Stimulated activated CD4-positive, alpha-beta T cell treated with anti-CD3 and anti-CD28 coated beads, Interleukin-2, amount 100 ng/mL, for 48 hours (primary cell): ENCODE measurements at places on chromosomes 7 and 10.

- DNase-seq, result no peak
Measured at GRCh38 chr10:74822521-74823089, 3.8 kb upstream of the KAT6B start.

- DNase-seq, result no peak
Measured at GRCh38 chr7:132270517-132270916, 305.8 kb downstream of the PLXNA4 start.

DNA sequence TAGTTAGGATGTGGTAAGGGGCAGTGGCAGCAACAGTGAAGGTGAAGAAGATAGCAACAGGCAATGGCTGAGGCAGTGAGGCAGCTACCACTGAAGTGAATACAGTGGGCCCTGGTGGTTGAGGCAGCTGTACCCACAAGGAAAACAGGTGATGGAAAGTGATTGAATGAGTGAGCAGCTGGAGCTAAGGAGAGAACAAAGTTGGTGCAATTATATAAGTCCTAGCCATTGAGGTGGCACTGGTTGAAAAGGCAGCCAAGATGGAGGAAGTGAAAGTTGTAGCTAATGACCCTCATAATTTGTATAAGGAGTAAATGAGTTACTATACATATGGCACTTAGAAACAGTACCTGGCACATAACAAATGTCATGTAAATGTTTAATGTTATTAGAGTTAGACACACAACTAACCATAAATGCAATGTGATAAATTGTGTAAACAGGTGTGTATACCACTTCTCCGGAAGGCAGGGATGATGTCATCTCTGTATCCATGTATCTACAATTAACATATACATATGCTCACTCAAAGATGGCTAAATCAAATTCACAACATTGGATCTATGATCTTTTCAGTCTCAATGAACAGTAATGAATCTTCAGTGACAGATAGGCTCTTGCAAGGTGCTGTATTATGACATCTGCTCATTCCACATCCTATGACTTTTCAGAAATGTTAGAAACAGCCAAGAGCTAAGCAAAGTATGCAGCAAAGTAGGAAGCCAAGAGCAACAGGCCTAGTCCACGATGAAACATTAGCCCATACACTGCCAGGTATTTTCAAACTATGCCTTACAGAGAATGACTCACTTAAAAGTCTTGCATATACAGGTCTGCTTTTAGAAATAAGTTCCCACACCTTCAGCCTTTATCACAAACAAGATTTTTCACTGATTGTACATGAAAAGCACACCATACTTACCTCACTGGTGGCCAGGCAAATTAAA is 10.7 kb downstream of the XPNPEP1 start:
- DNase-seq, result no peak

DNA sequence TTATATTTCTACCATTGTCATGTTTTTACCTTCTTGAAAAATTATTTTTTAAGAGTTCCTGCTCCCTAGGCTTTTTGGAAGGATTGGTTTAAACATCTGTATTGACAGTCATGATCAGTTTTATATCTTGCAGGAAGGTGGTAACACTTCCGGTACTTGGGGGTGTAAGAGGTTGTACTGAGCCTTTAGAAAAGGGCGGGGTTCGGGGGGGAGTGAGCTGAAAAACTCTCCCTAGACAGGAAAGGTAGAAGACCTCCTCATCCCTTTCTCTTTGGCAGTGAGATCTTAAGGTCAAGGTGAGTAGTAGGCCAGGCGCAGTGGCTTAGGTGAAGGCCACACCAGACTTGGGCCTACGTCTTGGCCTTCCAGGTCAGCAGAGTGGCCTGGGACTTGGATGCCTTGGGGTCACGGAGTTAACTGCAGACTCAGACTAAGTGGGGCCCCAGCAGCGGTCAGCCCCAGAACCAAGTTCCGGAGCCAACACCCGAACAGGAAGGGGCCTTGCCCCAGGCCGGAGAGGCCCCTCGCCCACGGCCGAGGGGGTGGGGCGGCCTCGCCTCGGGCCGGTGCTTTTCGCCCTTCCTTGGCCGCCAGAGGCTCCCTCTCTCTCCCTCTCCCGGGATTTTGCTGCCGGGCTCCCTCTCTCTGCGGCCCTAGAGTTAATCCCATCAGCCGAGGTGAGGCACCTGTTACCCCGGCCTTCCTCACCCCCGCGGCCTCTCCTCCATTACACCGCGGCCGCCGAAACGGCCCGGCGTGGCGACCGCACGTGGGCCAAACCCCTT is at the start of gene PPP1R9A:
PPP1R9A (plus strand) TSS at position 569 of the 785 bp plus-strand sequence. CDS start 2,520 bp downstream, outside the sequence.
- no peak for DNase-seq

DNA sequence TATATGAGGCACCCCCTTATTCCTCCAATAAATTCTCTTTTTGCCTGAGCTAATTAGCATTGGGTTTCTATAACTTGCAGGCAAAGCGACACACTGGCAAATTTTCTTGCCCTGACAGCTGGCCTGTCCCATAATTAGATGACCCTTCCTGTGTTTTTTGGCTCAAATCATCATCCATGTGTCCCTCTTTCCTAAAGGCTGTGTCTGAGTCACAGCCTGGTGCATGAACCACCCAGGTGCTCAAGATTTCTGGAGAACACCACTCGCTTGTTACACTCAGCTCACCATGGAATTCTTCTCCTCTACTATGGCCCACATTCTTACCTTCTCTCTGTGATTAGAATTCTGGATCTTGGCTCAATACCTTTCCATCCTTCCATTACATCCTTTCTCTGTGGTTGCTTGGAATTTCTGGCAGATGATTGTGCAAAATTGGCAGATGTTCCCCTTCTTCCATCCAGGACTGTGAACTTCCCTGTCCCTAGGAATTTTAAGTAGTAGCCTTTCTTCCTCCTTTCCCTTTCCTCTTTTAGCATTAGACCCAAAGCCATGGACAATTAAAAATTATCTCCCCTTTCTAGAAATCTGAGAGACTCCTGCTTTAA is 116.0 kb upstream of the ANKRD1 start:
- no peak for DNase-seq

- no peak for DNase-seq
Measured at GRCh38 chr10:119166118-119166500, 595 bp upstream of the SFXN4 start.

DNA sequence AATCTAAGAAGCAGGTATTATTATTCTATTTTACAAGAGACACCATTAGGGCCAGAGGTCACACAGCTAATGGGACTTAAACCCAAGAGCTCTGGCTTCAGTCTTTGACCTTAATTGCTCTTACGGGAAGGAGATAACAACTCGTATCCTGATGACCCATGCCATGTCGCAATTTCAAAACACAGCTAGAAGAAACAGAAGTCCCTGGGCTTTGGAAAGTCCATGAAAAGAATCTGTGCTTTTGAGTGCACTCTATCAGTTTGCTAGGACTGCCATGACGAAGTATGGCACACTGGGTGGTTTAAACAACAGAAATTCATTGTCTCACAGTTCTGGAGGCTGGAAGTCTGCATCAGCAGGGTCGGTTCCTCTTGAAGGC is 247.8 kb upstream of the AOAH start:
- no peak for DNase-seq

GRCh38 chr7:13031468-13031867 is 344.0 kb downstream of the ARL4A start:
- no peak for DNase-seq

- no peak for DNase-seq
Measured at GRCh38 chr7:137717811-137718271, 128.9 kb downstream of the DGKI start.

GRCh38 chr10:124138883-124139348 is 45.5 kb upstream of the CHST15 start:
- no peak for DNase-seq

GRCh38 chr7:521221-522070 is 1.8 kb upstream of the PDGFA start:
- no peak for DNase-seq

GRCh38 chr10:11444531-11445228 is 166.8 kb downstream of the USP6NL start:
- no peak for DNase-seq

GRCh38 chr10:87658858-87659555 is 671 bp upstream of the PAPSS2 start:
- DNase-seq, result no peak

- no peak for DNase-seq
Measured at GRCh38 chr7:146654048-146654447, 537.4 kb downstream of the CNTNAP2 start.

- no peak for DNase-seq
Measured at GRCh38 chr7:136923111-136923667, 54.7 kb downstream of the CHRM2 start.

- DNase-seq, result no peak
Measured at GRCh38 chr7:10912077-10912476, 61.6 kb upstream of the PHF14 start.

GRCh38 chr7:21172800-21173199 is 255.1 kb upstream of the SP4 start:
- DNase-seq, result no peak

DNA sequence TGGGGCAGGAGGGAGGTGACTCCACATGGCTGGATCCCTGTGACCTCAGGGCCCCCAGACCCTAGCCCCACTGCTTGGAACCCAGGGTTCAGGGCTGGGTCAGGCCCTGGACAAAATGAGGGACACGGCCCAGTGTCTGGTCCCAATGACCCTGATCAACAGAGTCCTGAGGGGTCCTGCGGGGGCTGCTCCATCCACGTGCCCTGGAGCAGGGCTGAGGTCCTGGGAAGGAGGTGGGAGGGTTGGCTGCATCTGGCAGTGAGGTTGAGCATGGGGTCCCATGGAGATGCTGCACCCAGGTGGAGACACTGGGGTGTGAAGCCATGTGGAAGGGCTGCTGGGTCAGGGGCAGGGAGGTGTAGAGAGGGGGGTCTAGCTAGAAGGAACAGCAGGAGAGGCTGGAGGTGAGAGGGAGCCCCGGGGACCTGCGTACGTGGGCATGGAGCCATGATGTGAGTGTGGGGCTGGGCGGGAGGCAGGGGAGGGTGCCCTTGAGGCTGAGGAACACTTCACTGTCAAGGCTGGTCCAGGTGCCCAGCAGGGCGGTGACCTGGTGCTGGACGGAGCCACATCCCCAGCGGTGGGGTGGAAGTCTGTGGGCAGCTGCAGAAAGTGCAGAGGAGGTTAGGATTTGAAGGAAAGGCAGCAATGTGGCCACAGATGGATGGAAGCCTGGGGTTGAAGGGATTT is 604 bp downstream of the SCART1 start:
- DNase-seq, result no peak
